LHCN-M2 (cell line): ENCODE measurements at places on chromosomes 7 and 10.

DNA sequence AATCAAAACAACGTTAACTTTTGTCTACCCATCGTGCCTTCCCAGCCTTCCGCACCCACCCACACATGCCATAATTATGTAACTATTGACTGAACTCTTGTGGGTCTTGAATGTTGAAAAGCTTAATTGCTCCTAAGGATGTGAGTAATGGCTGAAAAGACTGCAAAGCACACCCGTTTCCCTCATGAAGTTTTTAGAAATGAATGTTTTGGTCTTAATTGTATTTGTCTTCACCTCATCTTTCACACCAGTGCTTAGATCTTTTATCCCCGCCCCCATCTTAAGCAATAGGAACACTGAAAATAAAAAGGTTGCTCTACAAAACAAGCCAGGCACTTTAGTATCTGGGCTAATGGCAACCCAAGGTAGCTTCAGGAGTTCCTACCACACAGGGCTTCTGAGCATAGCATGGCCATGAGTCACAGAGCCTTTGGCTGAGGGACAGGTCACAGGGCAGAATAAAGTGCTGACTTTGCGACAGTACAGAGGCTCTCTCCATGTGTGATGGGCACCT is 690.5 kb downstream of the PARD3 start:
- DNase-seq: peak; percentile 56

DNA sequence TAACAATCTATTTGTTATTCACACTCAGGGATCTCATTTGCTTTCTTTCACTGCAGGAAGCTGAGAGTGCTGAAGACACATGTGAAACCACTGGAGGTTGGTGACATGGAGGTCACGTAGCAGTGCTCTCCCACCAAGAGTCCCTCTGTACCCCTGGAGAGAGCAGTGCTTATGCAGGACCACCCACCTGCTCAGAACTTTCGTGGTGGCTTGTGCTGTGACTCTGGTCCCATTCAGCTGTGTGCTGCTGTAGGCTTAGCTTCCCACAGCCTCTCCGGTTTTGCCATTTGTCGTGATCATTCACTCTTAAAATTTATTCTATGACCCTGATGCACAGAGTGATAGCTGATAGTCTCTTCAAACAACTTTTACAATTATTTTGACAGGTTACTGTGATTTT is 96.0 kb upstream of the RSU1 start:
- DNase-seq: no peak

- DNase-seq: peak; percentile 9
Observed at GRCh38 chr7:108716783-108717182, 147.1 kb downstream of the DNAJB9 start.

- DNase-seq: no peak
Observed at GRCh38 chr7:28408105-28408959, 4.0 kb upstream of the CREB5 start.

GRCh38 chr10:21020545-21020944 is 123.4 kb upstream of the NEBL start:
- peak; percentile 31 for DNase-seq
